GM19239 (cell line): ENCODE measurements at places on chromosomes 11 and 22.

DNA sequence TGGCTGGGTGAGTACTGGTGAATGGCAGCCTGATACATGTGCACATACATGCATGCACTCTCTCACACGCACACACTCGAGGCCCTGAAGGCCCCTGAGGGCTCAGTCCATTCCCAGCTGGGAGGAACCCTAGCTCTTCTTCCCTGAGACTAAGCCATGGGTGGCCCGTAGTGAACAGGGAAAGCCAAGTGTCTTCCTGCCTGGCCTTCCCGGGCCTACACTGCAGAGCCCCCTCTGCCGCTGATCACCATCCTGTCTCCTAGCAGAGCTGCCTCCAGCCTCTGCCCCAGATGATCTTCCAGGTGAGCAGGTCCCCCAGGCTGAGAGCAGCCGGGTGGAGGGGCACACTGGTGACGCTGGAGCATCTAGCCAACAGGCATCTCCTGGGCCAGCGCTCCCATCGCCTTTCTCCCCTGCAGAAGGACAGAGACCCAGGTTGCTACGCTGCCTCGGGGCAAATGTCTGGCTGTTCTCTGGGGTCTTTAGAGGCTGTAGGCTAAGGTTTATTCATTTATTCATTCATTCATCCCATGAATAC lies 57.3 kb downstream of the CD82 start:
- no peak for DNase-seq

DNA sequence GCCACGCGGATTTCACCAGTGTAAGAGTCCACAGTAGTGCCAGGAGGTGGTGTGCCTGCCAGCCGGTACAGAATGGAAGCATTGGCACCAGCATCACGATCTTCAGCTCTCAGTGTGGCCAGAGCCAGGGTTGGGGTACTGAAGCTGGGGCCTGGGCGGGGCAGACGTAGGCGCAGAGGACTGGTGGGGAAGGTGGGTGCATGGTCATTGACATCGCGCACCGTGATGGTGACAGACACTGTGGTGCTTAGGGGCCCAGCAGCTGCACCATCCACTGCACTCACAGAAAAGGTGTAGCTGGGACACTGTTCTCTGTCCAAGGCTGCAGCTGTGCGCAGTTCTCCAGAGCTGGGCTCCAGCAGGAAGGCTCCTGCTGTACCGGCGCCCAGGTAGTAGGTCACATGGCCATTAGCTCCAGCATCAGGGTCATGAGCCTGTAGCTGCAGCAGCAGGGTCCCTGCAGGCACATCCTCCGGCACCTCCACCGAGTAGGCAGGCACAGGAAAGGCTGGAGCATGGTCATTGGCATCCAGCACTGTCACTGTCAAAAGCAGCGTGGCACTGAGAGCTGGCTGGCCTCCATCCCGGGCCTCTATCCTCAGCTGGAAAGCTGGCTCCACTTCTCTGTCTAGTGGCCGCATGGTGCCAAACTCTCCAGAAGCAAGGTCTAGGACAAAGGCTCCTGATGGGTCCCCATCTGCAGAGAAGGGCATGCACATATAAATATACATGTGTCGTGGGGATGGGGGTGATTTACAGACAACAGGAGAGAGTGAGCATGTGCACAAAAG lies 7.9 kb upstream of the TPP1 start:
- no peak for DNase-seq

DNA sequence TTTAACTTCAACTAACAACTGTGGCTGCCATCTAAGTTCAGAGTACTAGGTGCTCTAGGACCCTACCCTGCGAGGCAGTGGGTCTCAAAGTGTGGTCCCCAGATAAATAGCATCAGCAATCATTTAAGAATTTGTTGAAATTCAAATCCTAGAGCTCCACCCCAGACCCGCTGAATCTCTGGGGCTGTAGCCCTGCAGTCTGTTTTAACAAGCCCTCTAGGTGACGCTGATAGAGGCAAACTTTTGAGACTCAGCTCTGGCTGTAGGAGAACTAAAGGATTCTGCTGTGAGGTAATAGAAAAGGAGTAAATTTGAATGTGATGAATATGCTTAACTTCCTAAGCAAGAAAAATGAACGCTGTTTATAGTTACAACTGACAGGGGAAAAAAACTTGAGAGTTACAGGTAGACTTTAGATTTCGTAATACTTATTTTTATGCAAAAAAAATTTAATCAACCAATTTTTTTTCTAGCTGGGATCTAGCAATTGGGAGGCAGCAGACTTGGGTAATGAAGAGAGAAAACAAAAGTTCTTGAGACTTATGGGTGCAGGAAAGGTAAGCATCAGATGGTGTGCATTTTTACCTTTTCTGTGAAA lies 5.8 kb downstream of the C11orf58 start:
- DNase-seq = no peak

DNA sequence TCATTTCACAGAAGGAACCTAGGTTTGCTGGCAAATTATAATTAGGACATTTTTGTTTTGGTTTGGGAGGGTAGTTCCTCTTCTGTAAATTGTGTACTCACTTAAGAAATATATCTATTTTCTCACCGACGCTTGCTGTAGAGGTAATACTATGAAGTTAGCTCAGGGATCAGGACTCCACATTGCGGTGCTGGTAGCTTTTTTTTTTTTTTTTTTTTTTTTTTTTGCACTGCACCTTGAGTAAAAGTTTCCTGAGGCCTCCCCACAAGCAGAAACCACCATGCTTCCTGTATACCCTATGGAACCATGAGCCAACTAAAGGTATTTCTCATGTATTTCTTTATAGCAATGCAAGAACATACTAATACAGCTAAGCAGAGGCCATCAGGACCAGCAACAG lies 14.7 kb downstream of the UBTFL1 start:
- no peak for DNase-seq

- DNase-seq = no peak
Observed at GRCh38 chr22:27805841-27806240, 4.3 kb upstream of the MN1 start.

- DNase-seq = no peak
Observed at GRCh38 chr11:120675171-120675570, 163.6 kb downstream of the GRIK4 start.

DNA sequence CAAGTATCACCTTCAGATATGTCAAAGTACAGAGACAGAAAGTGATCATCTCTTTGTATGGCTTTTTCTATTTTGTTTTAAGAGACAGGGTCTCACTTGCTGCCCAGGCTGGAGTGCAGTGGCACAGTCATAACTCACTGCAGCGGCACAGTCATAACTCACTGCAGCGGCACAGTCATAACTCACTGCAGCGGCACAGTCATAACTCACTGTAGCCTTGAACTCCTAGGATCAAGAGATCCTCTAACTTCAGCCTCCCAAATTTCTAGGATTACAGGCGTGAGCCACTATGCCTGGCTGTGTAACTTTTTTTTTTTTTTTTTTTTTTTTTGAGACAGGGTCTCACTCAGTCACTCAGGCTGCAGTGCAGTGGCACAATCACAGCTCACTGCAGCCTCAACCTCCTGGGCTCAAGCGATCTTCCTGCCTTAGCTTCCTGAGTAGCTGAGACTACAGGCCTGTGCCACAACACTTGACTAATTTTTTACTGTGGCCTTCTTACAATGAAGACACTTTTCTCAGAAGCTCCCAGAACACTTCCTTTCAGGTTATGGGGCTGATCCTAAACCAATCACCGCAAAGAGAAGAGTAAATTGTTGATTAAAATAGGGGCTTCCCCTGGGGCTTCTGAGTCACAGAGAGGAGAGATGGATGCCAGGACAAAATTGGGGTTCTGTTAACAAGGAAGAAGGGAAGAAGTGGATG lies 9.0 kb upstream of the HIKESHI start:
- DNase-seq = no peak

- DNase-seq = no peak
Observed at GRCh38 chr11:116644941-116645305, 127.9 kb downstream of the BUD13 start.

DNA sequence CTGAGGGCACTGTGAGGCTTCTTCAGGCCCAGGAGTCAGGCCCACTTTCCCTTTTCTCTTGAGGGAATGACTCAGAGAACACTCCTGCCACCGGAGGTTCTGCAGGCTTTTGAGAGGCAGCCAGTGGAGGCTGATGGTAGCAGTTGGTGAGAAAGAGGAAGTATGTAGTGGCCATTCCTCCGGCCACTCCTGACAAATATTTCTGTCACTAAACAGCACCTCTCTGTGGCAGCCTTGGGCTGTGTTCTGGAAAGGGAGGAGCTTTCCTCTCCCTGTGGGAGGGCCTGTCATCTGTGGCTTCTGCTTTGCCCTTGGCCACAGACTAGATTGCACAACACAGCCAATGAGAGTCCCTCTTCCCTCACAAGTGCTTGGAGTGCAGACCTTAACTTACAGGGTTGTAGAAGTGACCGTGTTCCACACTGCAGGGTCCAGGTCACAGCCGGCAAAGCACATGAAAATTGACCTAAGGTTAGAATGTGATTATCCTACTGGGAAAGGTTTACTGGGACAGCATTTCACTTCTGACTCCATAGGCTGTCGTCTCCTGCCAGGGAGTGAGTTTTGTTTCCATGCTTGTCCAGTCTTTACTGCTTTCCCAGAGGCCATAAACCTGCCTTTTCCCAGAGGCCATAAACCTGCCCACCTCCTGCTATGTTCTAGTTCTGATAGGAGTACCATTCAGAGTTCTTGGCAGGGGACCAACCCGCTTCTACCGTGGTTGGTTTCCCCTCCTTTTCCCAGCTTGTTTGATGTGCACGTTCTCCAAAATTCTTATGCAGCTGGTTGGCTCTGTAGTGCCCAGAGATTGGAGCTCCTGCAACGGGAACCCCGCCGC lies 33.3 kb downstream of the MARK2 start:
- peak; percentile 82 for DNase-seq

GRCh38 chr22:49739138-49739537 lies 88.5 kb downstream of the BRD1 start:
- no peak for DNase-seq

- DNase-seq = no peak
Observed at GRCh38 chr11:34916843-34917770, 689 bp downstream of the PDHX start.

DNA sequence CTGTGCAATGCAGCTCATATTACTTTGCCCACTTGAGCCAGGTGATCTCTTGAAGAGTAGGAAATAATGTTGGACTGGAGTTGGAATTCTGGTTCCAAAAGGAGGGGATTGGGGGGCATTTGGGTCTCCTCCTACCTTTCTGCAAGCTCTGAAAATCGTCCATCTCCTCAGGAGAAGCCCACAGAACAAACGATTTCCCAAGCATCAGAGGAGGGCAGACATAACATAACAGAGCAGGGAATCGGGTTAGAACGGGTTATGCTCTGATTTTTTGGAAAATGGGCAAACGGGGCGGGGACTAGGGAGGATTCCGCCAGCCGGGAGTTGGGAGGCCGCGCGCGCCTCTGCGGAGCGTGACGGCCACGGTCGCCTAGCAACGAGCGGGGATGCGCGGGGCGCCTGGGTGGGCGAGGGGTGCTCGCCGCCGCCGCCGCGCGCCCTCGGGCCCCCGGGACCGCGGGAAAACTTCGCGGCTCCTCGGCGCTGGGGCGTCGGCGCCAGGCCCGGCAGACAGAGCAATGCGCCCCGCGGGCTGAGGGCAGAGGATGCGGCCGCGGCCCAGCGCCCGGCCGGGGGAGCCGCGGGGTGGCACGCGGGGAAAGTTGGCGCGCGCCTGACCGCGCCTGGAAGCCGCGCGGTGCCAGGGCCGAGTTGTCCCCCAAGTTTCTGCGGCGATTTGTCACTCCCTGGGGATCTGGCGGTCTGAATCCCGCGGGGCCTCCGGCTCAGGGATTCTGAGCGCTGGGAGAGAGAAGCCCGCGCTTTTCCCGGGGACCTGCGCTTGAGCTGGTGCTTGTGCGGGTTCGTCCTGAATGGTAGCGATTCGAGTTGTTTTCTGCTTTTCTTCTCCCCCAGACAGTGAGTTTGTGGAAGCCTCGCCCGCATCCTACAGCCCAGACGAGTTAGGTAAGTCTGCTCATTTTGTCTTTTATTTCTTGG lies 27.8 kb upstream of the AMOTL1 start:
- DNase-seq = no peak

DNA sequence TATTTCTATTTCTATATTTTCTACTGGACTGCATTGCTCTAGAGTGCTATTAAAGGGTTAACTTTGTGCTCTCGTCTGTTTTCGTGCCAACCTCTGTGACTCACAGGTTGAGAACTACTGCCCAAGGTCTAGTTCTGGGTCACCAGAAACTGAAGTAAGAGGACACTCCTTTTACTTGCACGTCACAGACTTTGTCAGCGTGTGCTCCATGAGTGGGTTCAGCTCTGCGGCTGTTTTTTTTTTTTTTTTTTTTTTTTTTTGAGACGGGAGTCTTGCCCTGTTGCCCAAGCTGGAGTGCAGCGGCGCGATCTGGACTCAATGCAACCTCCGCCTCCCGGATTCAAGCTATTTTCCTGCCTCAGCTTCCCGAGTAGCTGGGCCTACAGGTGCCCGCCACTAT lies 49.8 kb downstream of the CLMP start:
- DNase-seq = no peak

DNA sequence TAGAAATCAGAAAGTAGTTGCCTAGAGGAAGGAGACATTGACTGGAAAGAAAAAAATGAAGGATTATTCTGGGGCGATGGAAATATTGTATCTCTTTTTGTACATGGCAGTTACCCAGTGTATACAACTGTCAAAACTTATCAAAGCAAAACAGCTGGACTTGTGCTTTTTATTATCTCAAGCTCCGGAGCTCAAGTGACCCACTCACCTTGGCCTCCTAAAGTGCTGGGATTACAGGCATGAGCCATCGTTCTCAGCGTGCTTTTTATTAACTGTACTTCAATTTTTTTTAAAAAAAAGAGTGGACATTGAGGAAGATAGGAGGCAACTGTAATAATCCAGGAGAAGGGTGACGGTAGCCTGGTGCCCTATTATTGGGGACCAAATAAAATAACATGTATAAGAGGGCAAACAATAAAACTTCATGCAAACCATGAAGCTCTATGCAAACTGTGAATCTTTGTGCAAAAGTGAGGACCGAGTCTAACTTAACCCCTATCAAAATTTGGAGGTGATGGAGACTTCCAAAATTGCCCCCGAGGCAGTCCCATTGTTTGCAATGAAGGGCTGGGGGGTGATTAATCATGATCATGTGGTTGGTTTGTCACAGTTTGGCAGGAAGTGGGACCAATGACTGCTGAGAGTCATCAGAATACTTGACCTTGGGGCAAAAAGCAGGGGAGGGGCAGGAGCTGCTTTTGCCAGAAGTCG lies 23.5 kb downstream of the FZD4 start:
- no peak for DNase-seq

DNA sequence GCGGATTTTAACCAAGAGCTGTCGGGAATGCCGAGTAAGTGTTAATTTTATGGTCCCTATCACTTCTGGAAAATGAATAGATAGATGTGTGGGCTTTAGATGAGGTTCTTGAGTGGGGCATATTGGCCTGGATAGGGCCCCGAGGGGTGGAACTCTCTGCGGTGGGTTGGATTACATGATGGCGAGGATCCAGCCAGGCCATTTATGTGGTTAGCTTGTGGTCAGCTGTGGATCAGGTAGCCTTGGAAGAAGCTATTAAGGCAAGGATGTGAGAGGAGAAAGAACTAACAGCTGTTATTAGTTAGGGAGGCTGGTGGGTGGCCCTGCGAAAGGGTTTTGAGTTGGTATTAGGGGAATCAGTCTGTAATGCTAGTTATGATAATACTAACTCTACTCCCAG lies 268.4 kb downstream of the NELL1 start:
- DNase-seq = no peak

DNA sequence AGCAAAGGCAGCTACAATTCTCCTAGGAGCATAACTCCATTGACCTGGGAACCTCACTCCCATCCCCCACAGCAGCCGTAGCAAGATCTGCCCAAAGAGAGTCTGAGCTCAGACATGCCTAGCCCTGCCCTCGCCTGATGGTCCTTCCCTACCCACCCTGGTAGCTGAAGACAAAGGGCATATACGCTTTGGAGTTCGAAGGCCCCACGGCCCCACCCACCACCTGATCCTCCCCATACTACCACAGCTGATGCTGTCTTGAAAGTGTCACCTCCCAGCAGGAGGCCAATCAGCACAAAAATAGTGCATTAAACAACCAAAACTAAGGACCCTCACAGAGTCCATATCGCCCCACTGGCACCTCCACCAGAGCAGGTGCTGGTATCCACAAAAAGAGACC lies 22.6 kb upstream of the GNAZ start:
- no peak for DNase-seq
